ENCODE measurements at places on chromosomes 3 and 15. TPM values are rescaled to one million over a fixed set of nuclear protein-coding genes. Genes with fewer than 3 reads are reported as not detected.

DNA sequence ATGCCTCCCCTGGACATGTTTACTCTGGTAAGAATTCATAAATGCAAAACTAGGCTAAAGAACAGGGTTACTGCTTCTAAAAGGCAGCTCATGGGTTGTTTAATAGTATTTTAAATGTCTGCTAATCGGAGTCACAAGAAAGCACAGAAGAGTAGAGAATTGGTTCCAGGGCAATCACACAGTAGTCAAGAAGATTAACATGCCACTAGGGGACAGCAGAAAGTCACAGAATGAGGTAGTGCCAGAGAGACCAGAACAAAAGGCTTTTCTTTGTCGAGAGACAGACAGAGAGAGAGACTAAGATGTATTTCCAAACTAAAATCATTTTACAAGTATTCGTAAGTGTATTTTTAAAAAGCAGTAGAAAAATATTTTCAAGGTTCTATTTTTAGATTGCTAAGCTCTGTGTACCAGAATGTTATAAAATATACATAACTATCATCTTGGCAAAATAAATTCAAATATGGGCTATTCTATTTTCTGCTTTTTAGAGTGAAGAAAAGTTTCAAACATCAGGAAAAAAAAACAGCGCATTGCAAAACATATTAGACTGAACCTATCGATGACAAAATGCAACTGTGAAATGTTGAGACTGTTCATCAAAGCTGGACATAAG is 78.3 kb upstream of the CDIN1 start:
- peak; percentile 70 for DNase-seq

GRCh38 chr3:27533261-27533607 is 49.0 kb upstream of the SLC4A7 start:
- no peak for DNase-seq

DNA sequence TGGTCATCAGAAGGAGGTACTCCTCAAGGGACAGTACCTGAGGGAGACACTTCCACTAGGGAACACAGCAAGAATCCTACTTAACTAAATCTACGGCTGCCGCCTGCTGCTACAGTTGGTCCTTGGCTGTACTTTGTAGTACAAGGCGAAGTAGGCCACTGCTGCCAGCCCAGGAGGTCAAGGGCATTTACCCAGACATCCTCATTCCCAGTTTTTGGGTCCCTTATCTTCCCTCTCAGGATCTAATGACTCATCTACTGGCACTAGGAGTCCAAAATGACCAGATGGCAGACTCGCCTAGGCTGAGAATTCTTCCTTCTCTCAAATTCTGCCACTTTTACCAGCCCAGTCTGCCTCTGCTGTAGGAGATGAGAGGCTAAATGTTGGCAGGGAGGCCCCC is 27.1 kb upstream of the LAMP3 start:
- no peak for DNase-seq

The KLHL40 gene
- total RNA-seq: not detected

The NR1I2 gene
- total RNA-seq: 0.38 TPM

The B3GALNT1 gene
- total RNA-seq: 25.7 TPM

The SLC27A2 gene
- total RNA-seq: 26.5 TPM

The ADPRH gene
- total RNA-seq: 15.0 TPM

- no peak for DNase-seq
Measured at GRCh38 chr3:193343726-193344222, 34.8 kb downstream of the ATP13A5 start.

DNA sequence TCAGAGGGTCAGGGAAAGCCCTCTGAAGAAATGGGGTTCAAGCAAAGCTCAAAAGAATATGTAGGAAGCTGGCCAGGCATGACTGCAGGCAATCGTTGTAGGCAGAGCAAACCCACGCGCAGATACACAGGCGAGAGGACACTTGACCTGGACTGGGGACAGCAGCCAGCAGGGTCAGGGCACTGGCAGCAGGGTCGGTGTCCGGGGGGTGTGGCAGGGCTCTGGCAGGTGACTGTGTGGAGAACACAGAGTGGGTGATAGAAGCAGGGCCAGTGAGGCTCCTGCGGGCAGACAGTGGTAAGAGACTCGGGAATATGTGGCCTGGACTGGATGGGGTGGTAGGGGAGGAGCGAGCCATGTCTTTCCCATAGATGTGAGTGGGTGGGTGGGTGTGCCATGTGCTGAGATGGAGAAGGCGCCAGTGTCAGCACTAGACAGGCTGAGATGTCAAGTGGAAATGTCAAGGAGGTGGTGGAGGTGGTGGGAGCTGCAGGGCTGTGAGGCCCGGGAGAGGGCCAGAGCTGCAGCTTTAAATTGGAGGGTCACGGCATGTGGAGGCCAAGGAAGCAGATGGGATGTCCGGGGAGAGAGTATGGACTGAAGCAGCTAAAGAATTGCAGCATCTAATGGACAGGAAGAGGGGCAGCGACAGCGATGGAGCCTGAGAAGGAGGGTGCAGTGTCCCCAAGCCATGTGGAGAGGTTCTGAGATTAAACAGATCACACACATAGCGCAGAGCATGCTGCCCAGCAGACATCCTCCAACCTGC is 13.4 kb downstream of the TMEM43 start:
- no peak for DNase-seq

All from kidney (tissue), 22 donors.